ENCODE measurements at places on chromosomes 12 and 14.

DNA sequence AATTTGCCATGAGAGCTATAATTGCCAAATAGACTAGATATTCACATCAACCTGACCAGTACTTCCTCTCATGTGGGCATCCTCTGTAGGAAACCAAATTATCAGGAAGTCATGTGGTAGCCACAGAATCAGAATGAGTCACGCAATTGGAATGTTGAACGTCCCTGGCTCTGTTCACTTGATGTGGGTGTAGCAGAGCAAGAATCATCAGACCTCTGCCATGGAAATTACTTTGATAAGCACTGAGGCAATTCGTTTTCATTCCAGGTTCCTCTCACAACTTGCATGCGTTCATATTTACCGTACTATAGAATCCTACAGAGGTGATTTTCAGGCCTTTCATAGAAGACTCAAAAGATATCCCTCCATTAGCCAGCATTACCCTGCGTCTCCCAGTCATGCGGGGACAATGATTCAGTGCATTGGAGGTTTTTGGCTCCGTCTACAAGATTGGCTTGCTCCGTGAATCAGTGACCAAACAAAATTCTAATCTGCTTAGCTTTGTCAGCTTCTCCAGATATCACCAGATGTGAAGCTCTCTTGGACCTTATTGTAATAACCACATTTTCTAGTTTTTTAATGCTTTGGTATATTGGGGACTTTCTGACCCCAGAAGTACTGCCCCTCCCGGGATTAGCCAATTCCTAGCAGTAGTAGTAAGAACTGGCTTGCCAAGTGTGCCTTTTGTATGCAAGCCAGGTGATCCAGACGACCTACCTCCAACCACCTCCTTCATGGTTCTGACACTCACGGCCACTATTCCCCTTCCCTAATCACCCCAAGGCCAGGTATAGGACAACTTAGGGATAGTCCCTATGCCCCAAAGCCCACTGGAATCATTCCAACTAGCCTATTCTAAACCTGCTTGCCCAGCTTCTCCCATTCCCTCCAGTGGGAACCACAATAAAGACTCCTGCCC, 133.4 kb downstream of the KICS2 start:
- DNase-seq = peak; percentile 89

DNA sequence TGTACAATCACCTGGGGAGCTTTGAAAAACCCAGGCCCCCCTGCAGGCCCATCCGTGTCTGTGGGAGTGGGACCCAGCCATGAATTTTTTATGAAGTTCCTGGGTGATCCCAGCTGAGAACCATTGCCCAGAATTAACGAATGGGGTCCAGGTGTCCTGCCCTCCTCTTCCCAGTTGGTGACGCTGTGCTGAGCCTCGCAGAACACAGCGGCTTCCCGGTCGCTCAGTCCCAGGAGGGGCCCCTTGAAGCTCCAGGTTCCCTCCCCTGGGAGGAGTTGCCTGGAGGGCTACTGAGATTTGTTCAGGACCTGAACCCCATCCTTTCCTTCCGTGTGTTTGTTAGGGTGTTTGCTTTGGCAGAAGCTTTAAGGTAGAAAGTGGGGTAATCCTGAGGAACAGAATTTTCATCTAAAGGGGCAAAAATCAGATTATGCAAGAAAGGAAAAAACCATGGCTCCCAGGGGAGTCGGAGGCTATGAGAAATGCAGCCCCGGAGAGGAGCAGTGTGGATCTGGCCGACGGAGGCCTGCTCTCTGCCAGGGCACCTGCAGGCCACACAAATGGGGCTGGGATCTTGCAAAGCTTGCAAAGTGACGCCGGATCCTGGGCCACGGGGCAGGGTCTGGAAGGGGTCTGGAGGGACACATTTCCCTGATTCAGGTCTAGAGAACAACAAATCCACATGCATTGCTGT, 164.7 kb upstream of the PRMT8 start:
- no peak for DNase-seq

GRCh38 chr14:31270196-31270772, 62.7 kb upstream of the HECTD1 start:
- DNase-seq = peak; percentile 68

GRCh38 chr12:58521796-58522195, 398.5 kb downstream of the LRIG3 start:
- no peak for DNase-seq

DNA sequence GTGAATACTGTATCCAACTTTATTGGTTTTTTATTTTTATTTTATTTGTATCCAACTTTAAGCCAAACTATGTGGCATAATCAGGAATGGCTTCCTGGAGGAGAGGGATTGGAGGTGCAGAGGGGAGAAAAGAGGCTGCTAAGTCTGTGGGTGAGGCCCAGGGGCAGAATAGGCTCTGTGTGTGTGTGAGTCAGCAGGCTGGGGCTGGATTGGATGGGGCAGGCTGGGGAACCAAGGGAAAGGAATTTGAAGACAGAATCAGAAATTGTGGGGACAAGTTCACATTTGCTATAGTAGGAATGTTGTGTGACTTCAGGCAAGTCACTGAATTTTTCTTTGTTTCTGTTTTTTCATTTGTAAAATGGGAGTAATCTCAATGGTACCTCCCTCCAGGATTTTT, 12.8 kb upstream of the RILPL1 start:
- DNase-seq = no peak

DNA sequence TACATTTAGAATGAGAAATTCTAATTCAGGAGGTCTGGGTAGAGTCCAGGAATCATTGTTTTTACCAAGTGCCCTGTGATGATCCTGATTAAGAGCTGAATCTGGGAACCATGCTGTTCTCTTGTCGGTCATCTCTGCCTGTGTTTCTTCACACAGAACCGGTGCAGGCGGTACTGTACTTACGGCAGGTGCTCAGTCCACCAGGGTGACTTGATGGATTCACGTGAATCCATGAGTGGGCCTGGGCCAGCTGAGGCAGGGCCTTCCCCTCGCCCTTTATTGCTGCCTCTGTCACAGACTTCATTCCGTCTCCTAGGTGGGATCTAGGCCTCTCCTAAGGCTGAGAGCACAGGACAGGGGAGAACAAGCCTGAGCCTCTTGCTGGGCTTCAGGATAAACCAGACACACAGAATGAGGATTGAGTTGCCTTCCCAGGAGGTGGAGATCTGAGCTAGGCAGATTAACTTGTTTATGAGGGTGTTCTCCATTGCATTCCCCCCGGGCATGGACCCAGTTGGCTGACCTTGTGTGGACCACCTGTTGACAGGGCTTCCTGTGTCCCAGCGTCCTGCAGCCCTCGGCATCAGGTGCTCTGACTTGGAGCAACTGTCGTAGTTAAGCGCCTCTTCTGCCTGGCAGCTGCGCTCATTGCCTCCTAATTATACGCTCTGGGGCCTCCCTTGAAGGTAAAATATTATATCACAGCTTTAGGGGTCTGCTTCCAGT, 42.1 kb downstream of the B4GALNT3 start:
- no peak for DNase-seq

- DNase-seq = no peak
Observed at GRCh38 chr14:63275611-63276010, 43.1 kb downstream of the GPHB5 start.

DNA sequence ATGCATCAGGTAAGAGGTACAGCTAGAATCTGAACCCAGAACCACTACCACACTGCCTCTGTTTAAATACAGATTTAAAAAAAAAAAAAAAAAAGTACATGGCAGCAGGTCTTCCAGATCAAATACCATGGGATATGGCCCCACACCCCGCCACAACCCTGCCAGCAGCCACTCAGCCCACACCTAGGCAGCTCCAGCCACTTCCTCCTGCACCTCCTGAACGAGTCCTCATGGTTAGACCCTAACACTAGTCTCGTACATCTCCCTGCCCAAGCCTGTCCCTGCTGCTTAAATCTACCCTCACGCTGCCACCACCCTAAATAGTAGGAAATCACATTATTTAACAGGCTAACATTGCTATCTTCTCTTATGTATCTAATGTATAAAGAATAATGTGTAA, 12.6 kb downstream of the SETD3 start:
- no peak for DNase-seq

GRCh38 chr12:1047898-1048660, 57.1 kb downstream of the ERC1 start:
- peak; percentile 82 for DNase-seq

GRCh38 chr14:61927520-61927919, 165.3 kb downstream of the SNAPC1 start:
- DNase-seq = no peak

GRCh38 chr14:85813040-85813439, 283.1 kb downstream of the FLRT2 start:
- DNase-seq = no peak

- no peak for DNase-seq
Observed at GRCh38 chr12:102526656-102527055, 46.3 kb upstream of the IGF1 start.

DNA sequence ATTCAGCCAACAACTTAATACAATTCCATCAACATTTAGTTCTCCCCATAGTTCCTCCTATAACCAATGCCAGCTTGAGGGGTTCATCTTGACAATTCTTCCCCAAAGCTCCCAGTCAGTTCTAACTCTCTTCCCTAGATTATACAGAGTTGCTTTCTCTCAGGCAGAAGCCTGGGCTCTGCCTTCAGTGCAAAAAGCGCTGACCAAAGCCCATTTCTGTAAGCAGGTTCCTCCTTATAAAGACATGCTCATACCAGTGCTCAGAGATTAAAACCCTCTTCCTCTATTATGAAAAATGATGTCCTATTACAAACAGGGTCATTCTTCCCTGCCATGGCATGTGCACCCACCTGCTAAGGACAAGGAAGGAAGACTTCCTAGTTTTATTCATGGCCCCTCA, 16.2 kb downstream of the SPIC start:
- DNase-seq = peak; percentile 13

- no peak for DNase-seq
Observed at GRCh38 chr12:96057986-96058553, 22.7 kb upstream of the LTA4H start.

DNA sequence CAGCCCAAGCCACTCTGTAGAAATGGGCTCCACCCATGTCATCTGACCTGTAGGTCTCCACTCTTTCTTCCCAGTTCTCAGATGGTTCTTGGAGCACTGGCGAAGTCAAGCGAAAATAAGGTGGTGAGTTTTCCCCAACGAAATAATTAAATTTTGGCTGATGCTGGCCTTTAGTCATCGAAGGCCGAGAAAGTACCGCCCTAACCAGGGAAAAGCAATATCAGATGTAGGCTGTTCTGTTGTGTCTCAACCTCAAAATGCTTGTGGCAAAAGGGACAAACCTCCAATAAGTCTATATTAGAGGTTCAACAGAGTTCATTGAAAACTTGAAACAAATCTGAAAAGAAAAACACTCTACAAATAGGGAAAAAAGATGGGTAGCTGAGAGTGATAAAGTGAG, 48.6 kb upstream of the BCAT1 start:
- no peak for DNase-seq

DNA sequence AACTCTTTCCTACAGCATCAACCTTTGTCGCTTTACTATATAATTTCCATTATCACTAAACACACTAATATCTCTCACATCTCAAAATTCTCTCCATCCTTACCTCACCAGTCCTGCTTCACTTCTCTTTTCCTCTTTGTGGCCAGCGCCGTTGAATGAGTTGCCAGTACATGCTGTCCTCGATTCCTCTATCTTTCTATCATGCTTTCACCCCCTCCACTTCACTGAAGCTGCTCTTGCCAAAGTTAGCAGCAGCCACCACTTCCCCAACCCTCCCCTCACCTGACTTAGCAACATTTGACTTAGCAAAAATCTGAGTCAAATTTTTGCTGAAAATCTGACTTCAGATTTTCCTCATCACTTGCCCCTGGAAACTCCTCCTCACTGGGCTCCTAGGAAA, 210.4 kb downstream of the ANO6 start:
- DNase-seq = no peak

- DNase-seq = peak; percentile 43
Observed at GRCh38 chr12:65825507-65826352, 1.4 kb downstream of the HMGA2 start.

DNA sequence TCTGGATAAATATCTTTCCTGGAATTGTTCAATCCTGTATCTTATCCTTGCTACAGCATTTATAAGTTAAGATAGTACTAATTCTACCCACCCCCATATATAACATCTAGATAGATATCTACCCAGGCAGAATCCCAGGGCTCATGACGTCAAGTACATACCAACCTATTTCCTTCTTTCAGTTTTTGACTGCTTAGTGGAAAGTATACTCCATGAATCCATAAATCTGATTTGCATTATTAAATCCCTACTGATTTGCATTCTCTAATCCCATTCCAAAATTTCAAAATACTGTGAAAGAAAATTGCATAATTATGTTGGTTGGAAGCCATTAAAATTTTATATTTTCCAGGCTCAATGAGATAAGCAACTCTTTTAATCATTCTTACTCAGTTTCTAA, 111.7 kb downstream of the KITLG start:
- no peak for DNase-seq

DNA sequence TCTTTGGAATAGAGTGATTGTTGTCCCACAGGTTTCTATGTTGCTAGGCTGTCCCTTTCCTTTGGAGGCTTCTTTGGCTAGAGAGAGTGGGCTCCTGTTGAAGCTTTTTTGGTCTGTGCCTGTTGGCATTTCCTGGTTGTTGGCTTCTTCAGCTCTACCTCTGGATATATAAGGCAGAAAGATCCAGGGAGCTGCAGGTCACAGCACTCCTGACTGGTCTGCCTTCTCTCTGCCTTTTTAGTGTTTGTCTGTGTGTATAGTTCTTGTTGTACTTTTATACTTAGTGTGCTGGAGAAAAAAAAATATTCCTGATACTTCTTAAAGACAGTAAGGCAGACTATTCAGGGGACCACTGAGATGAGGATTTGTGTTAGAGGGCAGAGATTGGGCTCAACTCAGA, 202.7 kb downstream of the FBXL14 start:
- DNase-seq = no peak

DNA sequence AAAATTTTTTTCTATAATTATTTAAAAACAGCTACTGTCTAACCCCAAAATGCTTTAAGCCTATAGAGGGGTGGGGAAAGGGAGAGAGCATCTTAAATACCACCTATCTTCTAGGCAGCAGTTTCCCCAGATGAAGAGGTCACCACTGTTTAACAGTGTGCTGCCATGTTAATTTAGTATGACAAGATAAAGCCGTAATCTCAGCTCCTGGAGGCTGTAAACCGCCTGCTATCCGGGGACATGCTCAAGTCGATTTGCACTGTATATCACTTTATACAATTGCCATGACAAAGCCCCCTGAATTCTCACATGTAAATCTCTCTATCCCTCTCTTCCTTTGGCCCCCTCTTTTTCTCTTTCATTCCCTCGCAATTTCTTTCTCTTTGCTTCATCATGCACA, 68.5 kb downstream of the SOX5 start:
- no peak for DNase-seq

All from suppressor macrophage treated with lipopolysaccharide for 4 hours (primary cell).